ENCODE measurements at places on chromosomes 7 and 10. TPM values are rescaled to one million over a fixed set of nuclear protein-coding genes. Genes with fewer than 3 reads are reported as not detected.
A peak's percentile ranks its signal among the peaks of the same experiment; 100 is the strongest.

GRCh38 chr10:97811958-97812357 is 37.7 kb upstream of the GOLGA7B start:
- no peaks in the 10 kb centered on the region for H3K36me3 ChIP-seq
- DNase-seq, result no peak
- no peaks in the 10 kb centered on the region for H3K27me3 ChIP-seq
- no peak overlapping the region for H3K4me3 ChIP-seq
- no peak overlapping the region for H3K27ac ChIP-seq

DNA sequence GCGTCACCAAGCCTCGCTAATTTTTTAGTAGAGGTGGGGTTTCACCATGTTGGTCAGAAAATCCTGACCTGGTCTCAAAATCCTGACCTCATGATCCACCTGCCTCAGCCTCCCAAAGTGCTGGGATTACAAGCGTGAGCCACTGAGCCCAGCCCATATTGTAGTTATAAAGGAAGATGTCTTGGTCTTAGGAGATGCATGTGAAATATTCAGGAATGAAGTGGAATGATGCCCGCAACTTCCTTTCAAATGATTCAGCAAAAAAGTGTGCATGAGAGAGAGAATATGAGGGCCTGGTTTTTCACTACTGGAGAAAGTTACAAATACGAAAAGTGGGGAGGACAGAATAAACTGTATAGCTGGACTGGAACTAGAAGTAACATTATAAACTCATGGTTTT is 15.9 kb downstream of the TMEM209 start:
- no peak overlapping the region for H3K27ac ChIP-seq
- H3K27me3 ChIP-seq, result no peaks in the 10 kb centered on the region
- H3K4me1 ChIP-seq, result peaks cover 4% of the 10 kb centered on the region
- H3K36me3 ChIP-seq, result no peaks in the 10 kb centered on the region

DNA sequence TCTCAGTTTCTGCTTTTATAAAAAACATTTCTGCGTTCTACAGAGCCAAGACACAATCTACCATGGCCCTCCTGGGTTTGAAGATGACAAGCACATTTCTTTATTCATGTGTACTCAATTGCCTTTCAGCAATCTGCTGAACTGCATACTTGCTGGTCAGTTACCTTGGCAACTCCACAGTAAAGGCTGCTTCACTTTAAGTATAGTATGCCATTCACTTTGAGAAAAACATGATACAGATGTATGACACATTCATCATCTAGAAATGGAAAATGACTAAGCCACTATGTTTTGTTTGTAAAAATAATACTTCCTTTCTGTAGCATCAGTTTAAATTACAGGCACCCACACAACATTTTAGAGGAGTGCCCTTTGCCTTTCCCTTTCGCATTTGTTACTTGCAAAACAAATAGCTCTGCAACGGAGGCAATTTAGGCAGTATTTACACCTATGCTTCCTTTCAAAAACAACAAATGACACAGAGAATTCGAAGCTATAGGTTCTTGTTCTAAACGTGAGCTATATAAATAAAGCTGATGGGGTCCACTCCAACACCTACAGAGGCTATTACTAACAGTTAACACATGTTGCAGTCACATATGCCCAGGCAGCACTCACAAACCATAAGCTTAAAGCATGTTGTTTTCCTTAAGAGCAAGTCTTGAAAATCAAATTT is 23.5 kb downstream of the SGCE start:
- H3K27ac ChIP-seq, result no peak overlapping the region
- peaks cover 6% of the 10 kb centered on the region for H3K4me1 ChIP-seq
- H3K4me3 ChIP-seq, result no peak overlapping the region
- no peaks in the 10 kb centered on the region for H3K36me3 ChIP-seq
- no peak for DNase-seq

The OR2A5 gene
- total RNA-seq, result not detected

GRCh38 chr10:101047961-101048892 is 13.6 kb upstream of the KAZALD1 start:
- DNase-seq, result no peak
- H3K4me3 ChIP-seq, result no peak overlapping the region
- H3K36me3 ChIP-seq, result no peaks in the 10 kb centered on the region
- no peaks in the 10 kb centered on the region for H3K27me3 ChIP-seq

GRCh38 chr7:110960811-110961210 is 130.1 kb upstream of the LRRN3 start:
- H3K27me3 ChIP-seq, result no peaks in the 10 kb centered on the region
- H3K36me3 ChIP-seq, result no peaks in the 10 kb centered on the region
- DNase-seq, result no peak
- H3K4me3 ChIP-seq, result no peak overlapping the region
- H3K4me1 ChIP-seq, result no peaks in the 10 kb centered on the region
- no peak overlapping the region for H3K27ac ChIP-seq

DNA sequence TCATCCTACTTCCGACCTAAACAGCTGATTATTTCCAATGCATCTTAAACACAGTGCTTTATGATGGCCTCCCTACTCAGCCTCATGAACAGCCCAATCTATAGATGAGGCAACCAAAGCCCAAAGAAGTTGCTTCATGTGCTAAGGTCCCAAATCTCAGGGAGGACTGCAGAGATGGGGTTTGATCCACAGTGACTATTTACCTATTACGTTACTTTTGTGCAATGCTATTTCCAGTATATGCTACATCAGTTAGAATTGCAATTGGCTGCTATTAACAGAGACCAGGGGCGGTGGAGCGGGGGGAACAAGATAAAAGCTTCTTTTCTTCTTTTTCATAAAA is 153.0 kb upstream of the TNS3 start:
- H3K4me1 ChIP-seq, result peaks cover 28% of the 10 kb centered on the region
- no peaks in the 10 kb centered on the region for H3K27me3 ChIP-seq
- H3K36me3 ChIP-seq, result no peaks in the 10 kb centered on the region
- no peak for DNase-seq

- H3K4me3 ChIP-seq, result no peak overlapping the region
- DNase-seq, result no peak
- H3K27me3 ChIP-seq, result no peaks in the 10 kb centered on the region
- H3K36me3 ChIP-seq, result no peaks in the 10 kb centered on the region
These were observed 379.1 kb downstream of the TCERG1L start for GRCh38 chr10:130932326-130933007.

- H3K27ac ChIP-seq, result no peak overlapping the region
- no peak overlapping the region for H3K4me3 ChIP-seq
- no peaks in the 10 kb centered on the region for H3K4me1 ChIP-seq
- no peak for DNase-seq
- H3K36me3 ChIP-seq, result no peaks in the 10 kb centered on the region
These were observed 526.7 kb upstream of the LRRN3 start for GRCh38 chr7:110564246-110564645.

DNA sequence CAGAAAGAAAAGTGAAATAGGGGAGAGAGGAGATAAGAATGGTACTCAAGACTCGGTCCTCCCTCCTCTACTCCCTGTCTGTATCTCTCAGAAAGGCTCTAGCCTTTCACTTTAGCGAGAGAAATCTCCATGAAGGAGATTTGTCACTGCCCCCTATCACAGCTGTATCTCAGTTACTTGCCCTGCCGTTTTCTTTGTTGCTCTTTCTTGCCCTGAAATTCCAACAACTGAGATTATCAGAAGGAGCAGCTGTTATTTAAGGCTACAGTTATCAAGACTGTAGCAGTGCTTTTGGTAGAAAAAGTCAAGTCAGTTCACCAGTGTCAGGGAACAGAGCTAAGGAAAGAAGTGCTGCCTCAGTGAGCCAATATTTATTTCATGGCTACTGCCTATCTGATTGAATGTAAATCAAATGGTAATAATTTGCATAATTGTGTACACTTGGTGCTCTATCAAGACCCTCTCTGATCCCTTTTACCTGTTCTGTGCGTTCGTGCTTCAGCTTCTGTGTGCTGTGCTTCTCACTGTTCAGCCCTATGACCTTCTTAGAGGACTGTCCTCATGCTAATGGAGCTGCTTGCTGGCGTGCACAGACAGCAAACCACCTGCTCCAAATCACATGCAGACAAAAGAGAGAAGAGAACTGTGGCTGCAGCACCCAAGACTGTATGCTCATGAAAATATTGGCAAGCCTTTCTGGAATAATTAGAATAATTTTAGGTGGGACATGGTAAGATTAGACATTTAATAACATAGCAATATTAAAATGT is 180.2 kb upstream of the FAM3C start:
- H3K4me1 ChIP-seq, result no peaks in the 10 kb centered on the region
- no peaks in the 10 kb centered on the region for H3K36me3 ChIP-seq
- H3K4me3 ChIP-seq, result no peak overlapping the region
- DNase-seq, result no peak

DNA sequence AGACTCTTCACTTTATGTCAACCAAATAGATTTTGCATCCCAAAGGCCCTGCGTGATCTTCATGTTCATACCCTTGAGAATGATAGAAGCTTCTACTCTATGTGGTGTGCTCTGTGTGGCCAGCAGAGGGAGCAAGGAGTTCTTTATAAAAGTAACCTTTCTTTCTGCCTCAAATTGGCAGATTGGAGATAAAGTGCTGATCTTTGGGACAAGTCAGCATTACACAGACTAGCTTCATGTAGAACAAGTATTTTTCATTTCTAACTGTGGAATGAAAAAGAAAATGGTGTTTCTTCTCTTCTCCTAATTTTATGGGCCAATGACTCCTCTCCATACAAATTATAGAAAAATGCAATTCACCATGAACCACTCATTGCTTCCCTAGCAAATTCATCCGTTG is 1214.1 kb downstream of the SORCS1 start:
- no peak overlapping the region for H3K4me3 ChIP-seq
- no peaks in the 10 kb centered on the region for H3K4me1 ChIP-seq
- no peaks in the 10 kb centered on the region for H3K27me3 ChIP-seq
- H3K27ac ChIP-seq, result no peak overlapping the region

GRCh38 chr7:64613653-64614052 is 50.8 kb upstream of the ZNF680 start:
- H3K27ac ChIP-seq, result no peak overlapping the region
- H3K27me3 ChIP-seq, result no peaks in the 10 kb centered on the region
- no peak for DNase-seq

The SDK1 gene
- 6.2 TPM for total RNA-seq

The CLCN1 gene
- total RNA-seq, result 1.9 TPM

- peaks cover 13% of the 10 kb centered on the region for H3K4me1 ChIP-seq
- no peak for DNase-seq
- H3K4me3 ChIP-seq, result peak overlapping the region; percentile 97
- no peaks in the 10 kb centered on the region for H3K36me3 ChIP-seq
- H3K27ac ChIP-seq, result peak overlapping the region; percentile 87
These were observed 674 bp downstream of the MRPS24 start for GRCh38 chr7:43868681-43869005.

The LRGUK gene
- total RNA-seq, result not detected

DNA sequence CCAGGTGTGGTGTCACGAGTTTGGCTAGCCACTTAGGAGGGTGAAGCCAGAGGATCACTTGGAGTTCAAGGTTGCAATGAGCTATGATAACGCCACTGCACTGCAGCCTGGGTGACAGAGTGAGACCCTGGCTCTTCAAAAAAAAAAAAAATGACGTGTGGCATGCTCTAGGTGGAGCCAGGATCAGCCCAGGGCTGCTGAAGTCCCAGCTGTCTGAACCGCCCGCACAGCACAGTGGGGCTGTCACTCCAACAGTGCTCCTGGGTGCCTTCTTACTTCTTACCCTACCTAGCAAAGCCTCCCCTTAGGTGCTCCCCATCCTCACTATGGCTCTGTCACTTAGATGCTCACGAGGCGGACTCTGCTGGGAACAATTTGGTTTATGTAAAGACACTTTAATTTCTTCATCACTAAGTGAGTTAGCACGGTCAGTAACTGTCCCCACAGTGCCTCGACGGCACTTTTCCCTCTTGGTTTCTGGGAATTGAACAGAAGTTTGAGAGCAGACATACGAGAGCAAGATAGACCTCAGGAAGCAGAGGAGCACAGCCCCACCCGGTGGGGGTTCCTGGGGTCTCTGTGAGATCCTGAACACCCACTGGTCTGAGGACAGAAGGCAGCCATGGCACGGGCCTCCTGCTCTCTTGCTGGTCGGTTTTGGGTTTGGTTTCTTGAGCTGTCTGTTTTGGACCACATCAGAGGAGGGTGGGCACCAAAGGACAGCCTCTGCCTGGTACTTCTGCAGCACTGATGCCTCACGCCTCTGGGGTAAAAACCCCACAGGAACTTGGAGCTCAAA is 66.2 kb upstream of the BTBD16 start:
- no peak for DNase-seq
- H3K27me3 ChIP-seq, result no peaks in the 10 kb centered on the region
- no peak overlapping the region for H3K4me3 ChIP-seq
- H3K27ac ChIP-seq, result no peak overlapping the region
- H3K4me1 ChIP-seq, result no peaks in the 10 kb centered on the region
- peaks cover 4% of the 10 kb centered on the region for H3K36me3 ChIP-seq

- no peaks in the 10 kb centered on the region for H3K36me3 ChIP-seq
- DNase-seq, result no peak
- H3K27ac ChIP-seq, result no peak overlapping the region
- H3K27me3 ChIP-seq, result no peaks in the 10 kb centered on the region
- no peak overlapping the region for H3K4me3 ChIP-seq
These were observed 43.0 kb upstream of the DLX6 start for GRCh38 chr7:96962221-96962885.

DNA sequence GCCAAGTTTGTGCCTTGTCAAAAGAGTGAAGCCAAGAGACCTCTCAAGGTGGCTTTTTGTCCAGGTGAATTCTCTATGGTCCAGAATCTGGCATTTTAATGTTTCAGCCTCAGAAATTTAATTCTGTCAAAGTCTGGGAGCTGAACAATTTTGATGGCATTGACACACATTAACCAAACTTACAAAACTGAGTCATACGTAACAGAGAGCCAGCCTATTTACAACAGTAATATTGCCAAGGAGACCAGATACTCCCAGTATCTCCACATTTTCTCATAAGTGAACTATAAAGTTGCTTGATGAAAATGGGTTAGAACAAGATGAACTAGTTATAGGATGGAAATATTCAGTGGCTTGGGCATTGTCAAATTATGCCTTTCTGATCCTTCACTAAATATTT is 43.8 kb downstream of the PDE6C start:
- H3K27me3 ChIP-seq, result no peaks in the 10 kb centered on the region
- H3K27ac ChIP-seq, result no peak overlapping the region
- H3K4me3 ChIP-seq, result no peak overlapping the region
- no peaks in the 10 kb centered on the region for H3K4me1 ChIP-seq
- no peak for DNase-seq
- no peaks in the 10 kb centered on the region for H3K36me3 ChIP-seq

DNA sequence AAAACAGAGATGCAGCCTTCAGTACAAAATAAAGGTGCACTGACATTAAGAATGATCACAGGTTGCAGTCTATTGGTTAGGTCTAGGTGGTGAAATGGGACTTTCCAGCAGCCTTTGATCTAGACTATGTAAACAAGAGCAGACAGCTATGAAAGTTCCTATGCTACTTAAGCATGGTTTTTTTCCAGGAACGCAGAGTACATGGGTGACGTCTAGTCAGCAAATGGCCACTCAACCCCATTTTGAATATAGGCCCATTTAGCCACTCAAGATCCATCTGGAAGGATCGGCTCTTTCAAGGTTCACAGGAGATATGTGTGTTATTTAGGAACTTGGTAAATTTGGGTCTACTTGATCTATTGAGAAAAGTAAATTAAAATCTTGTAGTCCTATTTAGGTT is 1424.6 kb upstream of the LRRTM3 start:
- no peaks in the 10 kb centered on the region for H3K36me3 ChIP-seq
- H3K4me1 ChIP-seq, result peaks cover 17% of the 10 kb centered on the region

The CALHM3 gene
- 0.18 TPM for total RNA-seq

The IFIT1B gene
- total RNA-seq, result not detected

The NEUROG3 gene
- not detected for total RNA-seq

All from Caco-2 (cell line).